ENCODE measurements at places on chromosomes 4 and X.

- no peak for DNase-seq
Observed at GRCh38 chr4:74014332-74014731, 15.9 kb upstream of the CXCL5 start.

DNA sequence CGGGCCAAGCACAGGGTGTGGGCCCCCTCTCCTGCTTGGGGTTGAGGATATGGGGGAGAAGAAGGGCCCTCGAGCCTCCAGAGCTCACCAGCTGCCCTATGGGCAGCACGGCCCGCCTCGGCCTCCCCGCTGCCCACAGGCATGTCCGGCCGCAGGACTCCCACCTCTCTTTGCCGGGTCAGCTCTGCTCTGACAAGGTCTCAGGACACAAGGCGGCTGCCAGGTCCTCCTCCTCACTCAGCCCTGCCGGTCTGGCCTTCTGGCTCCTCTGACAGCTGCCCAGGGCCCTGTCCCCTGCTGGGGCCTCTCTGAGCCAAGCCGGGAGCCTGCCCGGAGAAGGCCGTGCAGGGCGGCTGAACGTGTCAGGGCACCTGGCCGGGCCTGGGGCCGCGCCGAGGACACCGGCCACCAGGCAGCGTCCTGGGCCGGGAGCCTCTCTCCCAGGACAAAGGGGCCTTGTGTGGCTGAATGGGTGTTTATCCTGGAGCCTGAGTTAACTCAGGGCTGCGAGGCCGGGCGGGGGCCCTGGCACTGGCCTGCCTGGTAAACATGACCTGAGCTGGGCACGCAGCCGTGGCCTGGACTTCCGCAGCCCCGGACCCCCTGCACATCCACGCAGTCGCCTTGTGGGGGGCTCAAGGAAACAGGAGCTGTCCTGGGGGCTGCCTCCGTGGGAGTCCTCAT, 25.7 kb downstream of the TACC3 start:
- no peak for DNase-seq

DNA sequence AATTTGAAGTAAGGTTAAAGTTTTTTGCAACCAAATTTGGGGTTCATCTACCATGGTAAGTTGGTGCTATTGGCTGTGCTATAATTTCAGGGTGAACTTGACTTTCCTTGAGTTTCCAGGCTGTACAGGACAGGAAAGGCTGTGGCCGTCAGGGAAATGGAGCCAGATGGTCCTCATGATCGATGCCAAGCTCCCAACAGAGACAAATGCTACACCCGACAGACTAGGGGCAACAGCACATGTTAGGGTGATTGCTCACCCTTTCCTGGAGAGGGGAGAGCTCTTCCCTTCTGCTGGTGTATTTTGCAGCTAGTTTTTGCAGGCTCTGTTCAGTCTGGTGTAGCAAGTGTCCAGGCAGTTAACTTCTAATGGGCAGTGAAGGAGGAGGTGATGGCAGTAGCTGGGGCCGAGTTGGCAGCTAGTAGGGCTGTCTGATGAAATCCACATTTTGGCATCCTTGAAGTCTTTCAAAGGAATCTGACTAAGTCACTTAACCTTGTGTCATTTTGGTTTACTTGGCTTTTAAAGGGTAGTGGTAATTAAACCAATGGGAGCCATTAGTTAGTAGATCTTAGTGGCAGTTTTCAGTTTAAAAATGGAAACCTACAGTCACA, 47.8 kb downstream of the GAB1 start:
- no peak for DNase-seq

- no peak for DNase-seq
Observed at GRCh38 chr4:124449881-124450280, 262.7 kb downstream of the ANKRD50 start.

DNA sequence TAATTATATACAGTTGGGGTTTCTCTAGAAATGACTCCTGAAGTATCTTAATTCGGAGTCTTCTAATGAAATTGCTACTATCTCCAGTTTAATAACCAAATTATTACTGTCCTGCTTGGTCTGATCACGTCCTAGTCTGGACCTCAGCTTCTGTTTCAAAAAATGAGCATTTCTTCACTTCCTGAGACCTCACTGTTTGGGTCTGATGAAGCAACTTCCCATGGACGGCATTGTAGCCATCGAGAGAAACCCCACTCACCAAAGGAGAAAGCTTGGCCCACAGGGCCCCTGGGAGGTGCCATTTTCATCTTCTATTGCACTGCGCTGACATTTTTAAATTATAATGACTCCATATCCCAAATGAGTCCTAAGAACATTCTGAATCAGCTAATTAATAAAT, 178.0 kb downstream of the MGST2 start:
- no peak for DNase-seq

- no peak for DNase-seq
Observed at GRCh38 chr4:77564231-77564630, 41.4 kb upstream of the CXCL13 start.

DNA sequence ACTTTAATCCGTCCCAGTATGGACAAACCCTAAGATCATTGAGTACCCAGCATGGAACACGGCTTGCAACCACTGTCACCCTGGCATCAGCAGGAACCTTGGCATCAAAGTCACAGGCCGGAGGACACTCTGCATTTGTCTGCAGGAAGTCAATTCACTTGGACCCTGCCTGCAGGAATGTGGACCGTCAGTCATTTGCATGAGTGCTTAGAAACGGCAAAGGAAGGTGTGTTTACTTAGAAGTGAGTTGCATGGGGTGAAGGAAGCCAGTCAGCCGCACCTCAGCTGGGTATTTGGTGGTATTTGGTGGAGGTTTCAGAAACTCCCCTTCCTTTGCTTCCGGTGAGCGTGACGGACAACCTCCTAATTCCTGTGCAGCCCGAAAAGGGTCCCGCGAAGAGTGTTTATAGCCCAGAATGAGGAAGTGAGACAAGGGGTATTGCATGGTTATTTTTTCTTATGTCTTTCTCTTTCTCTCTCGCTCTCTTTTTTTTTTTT, 15.5 kb downstream of the P2RY8 start:
- peak; percentile 21 for DNase-seq

DNA sequence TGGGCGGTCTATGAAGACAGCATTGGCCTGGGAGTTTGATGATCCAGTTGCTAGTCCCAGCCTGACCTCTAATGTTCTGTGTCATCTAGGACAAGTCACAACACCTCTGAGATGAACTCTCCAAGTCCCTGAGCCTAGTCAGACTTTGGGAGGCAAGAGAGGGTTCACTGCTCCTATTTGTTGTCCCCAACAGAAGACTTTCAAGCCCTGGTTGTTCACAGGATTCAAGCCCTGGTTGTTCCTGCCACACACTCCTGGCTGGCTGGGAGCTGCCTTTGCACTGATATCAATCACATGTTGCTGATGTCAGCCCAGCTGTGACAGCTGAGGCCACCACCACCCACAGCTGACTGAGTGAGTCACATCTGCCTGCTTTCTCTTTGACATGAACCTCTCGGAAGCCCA, 253.2 kb upstream of the RASGEF1B start:
- DNase-seq, result peak; percentile 43

- DNase-seq, result no peak
Observed at GRCh38 chr4:45410701-45411210, 684.4 kb upstream of the GNPDA2 start.

- DNase-seq, result no peak
Observed at GRCh38 chr4:13530823-13531624, 13.3 kb downstream of the NKX3-2 start.

GRCh38 chr4:186651181-186651603, 72.5 kb downstream of the FAT1 start:
- no peak for DNase-seq

DNA sequence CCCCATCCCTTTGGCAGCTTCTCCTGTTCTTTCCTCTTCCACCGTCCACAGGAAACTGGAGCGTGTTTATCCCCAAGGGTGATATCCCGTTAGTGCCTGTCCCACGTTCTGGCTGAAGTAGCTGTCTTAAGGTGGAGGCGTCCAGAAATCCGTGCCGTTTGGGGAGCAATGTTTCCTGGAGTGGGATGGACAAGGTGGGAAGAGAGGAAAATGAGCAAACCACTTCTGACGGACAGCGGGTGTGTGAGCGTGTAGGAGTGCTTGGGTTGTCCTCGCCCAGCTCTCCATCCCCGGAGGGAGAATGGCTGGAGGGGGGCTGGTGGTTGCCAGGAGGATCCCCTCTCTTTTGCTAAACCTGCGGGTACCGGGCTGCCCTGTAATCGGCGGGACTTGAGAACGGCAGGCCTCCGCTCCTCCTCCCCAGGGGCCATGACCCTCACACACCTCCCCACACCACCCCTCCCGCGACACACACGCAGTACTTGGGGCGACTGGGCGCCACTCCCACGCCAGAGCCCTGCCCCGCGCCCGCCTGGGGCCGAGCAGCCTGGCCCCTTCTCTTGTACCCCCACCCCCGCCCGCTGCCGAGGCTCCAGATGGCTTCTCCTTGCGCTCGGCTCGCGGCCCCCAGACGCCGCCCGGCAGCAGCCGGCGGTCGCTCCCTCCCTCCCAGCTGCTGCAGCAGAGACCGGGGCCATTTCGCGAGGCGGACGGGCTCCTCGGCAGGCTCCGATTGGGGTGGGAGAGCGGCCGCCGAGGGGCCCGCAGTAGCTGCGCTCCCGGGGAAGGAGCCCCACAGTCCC, 13.9 kb upstream of the PRDM8 start:
- peak; percentile 38 for DNase-seq

GRCh38 chrX:42748067-42748850, 29.7 kb downstream of the PPP1R2C start:
- no peak for DNase-seq

DNA sequence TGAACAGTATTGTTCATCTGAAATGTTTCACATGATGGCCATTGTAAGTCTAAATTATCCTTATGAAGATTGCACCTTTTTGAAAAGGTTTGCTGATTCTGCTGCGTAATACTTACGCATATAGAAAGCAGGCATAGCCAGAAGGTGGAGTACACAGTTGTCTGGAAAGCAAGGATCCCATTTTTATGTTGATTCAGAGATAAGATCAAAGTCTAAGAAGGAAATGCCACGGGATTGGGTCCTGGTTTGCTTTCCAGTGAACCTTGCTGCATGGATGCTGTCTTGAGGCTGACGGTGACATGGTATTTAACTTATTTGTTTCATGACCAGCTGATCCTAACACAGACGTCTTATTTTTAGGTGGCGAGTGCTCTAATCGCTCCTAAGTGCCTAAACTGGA, 15.5 kb downstream of the MAGEA9B start:
- DNase-seq, result no peak

DNA sequence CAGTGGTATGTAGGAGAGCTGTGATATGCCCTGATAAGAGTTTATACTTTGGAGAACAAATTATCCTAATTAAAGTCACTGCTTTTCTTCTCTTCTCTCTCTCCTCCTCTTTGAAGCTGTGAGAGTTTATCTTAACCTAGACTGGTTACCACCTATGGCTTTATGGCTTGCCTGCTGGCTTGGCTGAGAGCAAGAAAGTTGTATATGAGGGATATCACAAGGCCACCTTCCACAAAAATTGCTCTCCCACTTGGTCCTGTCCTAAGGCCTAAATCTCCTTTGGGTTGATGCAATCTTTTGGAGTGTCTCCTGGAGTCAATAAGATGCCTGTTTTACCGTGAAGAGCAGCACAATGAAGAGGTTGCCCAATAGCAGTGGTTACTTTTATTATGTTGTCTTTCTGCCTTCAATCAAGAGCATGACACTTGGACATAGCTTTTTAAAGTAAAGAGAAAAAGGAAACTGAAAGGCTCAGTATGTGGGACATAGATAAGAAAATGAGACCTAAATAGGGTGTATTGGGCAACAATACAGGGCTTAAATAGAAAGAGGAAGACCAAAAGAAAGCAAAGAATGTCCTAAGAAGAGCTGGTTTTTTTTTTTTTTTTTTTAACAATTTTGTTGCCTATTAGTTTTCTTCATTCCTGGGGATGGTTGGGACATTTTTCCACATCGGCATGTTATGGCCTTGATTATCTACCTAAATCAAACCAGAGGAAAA, 9.2 kb downstream of the GUCY1A1 start:
- DNase-seq, result no peak

DNA sequence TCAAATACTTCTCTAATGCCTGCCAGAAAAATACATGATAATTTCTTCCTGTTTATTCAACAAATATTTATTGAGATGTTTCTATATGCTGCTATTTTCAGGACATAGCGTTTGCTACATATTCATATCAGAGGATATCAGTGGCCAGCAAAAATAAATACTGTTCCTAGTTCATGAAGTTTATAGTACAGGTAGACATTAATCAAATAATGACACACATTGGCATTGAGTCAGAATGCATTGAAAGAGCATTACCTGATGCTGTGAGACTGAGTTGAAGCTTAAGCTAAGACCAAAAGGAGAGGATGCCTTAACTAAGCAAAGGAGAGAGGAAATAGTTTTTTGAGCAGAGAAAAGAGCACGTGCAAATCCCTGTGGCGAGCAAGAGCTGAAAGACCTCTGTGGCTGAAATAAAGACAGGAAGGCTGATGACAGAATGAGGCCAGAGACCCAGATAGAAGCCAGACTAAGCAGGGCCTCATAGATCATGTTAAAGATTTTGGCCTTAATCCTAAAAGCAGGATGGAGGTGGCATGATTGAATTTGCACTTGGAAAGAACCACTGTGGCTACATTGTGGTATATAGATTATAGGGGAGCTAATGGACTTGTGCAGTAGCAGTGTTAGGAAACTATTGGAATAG, 36.2 kb downstream of the FAM241A start:
- DNase-seq, result no peak

GRCh38 chr4:152232271-152232670, 303.6 kb downstream of the FBXW7 start:
- no peak for DNase-seq

DNA sequence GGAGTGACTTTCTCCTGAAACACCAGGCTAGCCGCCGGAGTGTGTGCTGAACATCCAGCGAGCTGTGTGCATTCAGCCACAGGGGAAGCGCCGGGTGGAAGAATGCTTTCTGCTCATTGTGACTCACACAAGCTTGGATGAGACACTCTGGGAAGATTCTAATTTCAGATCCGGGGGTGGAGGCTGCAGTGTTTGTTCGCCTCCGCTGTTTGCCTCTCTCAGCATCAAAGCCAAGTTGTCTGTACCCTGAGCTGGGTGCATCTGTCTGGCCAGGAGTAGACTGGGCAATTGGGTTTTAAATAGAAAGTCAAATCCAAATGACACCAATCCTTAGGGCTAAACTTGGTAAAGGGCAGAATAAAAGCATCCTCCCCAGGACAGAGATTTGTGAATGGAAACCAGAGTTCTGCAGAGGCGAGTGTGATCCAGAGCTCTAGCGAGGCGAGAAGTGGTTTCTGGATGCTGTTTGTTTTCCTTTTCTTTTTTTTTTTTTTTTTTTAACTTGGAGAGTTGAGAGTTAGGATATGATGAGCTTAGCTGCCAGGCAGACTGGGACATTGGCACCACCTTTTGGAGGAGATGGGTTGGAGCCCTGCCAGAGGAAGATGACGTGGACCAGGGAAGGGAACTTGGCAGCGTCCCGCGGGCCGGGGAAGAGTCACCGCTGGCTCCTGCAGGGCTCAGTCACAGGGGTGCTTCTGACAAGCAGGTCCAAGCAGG, 196.0 kb upstream of the PSAPL1 start:
- no peak for DNase-seq

GRCh38 chr4:53463340-53463739, 85.9 kb downstream of the FIP1L1 start:
- no peak for DNase-seq

DNA sequence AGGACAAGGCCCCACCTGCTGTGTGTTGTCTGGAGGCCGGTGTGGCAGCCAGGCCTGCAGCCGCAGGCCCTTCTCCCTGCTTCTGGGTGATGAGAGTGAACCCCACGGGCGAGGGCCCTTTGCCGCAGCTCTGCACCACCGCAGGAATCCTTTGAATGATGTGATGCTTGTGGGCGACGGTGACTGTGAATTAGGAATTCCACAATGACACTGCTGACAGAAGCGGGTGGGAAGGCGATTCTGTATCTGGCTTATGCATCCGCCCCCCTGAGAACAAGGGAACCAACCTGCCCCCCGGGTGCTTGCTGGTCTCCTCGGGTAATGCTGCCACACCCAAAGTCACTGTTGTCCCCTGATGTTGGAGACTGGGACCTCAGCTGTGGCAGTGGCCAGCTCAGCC, 19.5 kb upstream of the MAN2B2 start:
- DNase-seq, result no peak
